Stimulated activated CD8-positive, alpha-beta memory T cell treated with anti-CD3 and anti-CD28 coated beads, Interleukin-4, amount 100 ng/mL, for 4 hours (primary cell): ENCODE measurements at places on chromosomes 5 and 9.

DNA sequence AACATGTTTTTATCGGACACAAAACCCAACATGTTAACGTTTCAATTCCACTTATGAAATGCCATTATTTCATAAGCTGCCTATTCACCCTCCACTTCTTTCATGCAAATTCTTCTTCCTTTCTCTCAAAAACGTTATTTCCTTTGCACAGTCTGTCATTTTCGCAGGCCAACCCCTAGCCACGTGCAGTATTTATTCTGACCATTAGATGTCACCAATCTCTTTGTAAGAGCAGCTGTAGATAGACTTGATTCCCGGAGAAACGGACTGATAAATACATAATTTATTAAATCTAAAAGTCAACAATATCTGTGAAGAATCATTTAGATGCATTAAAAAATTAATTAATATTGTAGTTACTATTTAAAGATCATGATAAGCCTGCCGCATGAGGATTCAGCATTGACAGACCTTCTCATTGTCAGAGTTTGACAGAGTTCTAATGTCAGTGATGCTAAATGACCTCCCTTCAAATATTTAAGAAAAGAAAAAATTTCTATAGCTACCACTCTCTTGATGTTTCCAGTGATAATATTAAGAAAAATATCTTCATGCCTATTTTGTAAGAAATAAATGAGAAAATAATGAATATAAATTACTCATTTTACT is 933.6 kb downstream of the CDH12 start:
- DNase-seq = no peak

DNA sequence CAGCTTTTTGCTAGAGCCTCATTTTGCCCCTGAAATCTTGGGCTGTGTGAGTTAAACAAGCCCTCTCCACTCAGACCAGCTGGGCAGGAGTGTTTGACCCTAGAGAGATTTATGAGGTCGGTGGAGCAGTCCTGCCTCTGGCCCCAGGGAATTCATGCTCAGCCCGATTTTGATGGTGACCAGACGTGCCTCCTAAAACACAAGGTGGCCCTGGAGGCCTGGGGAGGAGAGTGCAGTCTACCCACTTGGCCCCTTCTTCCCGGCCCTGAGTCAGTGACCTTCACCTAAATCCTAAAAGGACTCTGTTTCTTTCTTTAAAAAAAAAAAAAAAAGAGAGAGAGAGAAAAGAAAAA is 86.6 kb upstream of the SAP30L start:
- DNase-seq = no peak

GRCh38 chr9:79480639-79481038 is 91.1 kb upstream of the TLE4 start:
- DNase-seq = no peak

GRCh38 chr9:132937463-132937901 is 6.9 kb downstream of the TSC1 start:
- no peak for DNase-seq

DNA sequence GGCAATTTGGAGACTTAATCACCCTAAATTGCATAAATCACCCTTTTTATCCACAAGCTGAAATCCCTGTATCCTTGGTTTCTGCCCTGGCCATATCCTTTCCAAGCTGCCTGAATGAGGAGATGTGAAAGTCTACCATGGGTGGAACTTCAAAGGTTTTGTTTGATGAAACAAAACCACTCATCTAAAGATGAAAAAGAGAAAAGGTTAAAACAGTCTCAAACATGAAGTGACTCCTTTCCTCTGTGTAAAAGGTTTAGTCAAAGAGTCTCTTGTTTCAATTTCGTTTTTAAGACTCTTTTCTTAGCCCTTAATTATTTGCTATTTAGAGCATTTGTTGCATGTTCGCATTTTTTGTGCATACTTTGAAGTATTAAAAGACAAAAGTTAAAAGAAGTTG is 11.2 kb downstream of the SLC45A2 start:
- DNase-seq = no peak

DNA sequence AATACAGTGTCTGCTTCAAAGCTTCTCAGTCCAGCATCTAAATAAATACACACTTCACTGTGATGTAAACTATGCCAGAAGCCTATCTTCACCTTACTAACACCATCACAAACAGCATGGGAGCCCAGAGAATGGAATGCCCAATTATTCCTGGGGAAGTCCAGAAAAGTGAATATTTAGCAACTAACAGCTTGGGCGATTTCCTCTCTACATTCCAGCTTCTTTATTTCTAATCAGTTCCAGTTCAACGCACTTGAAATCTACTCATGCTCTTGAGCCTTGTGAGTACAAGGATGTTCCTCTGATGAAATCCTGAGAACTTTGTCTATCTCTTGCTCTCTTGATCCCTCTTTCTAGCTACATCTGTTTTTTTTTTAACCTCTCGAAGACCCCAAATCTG is 100.4 kb upstream of the C9orf72 start:
- no peak for DNase-seq

DNA sequence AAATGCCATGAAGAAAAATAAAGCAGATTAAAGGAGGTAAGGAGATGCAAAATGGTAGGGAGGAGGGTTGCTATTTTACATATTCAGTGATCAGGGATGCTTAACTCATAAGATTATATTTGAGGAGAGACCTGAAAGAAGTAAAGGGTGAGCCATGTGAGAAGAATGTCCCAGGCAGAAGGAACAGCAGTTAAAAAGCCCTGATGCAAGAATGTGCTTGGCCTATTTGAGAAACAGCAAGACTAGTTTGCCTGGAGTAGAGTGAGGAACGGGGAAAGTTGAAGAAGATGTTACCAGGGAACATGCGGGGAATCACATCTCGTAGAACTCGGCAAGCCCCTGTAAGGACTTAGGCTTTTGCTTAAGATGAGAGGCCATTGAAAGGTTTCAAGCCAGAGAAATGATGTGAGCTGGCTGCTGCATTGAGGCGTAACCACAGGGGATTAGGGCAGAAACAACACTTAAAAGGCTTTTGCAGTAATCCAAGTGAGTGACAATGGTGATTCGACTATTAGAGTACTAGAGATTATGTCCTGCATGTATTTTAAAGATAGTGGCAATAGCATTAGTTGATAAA is 198.7 kb downstream of the VPS13A start:
- no peak for DNase-seq

- DNase-seq = no peak
Measured at GRCh38 chr5:137833463-137833862, 34.2 kb upstream of the MYOT start.

DNA sequence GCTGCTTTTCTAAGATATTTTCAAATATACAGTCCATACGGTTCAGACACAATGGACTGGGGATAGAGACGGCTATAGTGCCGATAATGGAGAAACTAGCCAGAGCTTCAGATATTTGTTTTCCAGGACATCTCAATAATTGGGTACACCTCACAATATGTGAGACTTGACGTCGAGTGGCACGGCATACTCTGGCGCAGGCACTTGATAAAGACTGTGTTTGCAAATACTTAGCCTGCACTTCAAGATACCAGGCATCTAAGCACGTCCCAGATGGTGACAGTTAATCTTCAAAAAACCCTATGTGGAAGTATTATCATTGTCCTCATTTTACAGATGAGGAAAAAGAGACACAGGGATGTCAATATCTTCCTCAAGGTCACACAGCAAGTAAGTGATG is 48.5 kb downstream of the SEMA5A start:
- DNase-seq = no peak

GRCh38 chr9:97980918-97981845 is 2.0 kb upstream of the ANP32B start:
- no peak for DNase-seq

DNA sequence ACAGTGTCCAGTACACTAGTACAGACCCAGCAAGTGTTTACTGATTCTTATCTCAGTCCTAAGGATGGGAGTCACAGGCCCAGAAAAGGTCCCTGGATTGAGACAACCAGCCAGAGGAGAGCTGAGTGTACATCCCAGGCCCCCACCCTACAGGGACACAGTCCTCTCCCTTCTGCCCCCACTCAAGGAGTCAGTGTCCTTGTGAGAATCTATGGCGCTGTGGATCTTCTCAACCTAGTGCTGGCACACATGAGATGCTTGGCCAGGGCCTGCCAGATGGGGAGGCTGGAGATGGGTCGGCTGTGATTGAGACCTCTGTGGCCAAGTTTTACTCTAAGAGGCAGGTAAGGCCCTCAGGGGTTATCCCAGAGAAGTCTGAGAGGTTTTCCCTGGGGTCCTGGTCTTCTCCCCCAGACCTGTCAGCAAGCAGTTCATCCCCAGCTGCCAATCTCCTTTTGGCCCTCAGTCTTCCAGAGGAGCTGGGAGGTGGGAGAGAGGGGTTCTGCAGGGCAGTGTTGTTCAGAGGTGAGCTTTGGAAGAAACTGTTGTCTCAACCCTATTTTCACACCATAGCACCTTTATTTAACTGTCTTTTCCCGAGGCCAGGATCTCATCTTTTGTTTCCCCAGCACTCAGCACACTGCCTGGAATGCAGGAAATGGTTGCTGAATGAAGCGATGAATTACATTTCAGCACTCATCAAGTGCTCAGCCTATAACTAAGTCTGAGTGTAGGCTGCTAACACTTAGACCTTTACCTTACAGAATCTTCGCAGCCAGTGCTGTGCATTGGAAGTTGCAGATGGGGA is 3.2 kb upstream of the NSD1 start:
- DNase-seq = no peak

- no peak for DNase-seq
Measured at GRCh38 chr5:37015795-37016666, 139.5 kb downstream of the NIPBL start.

- no peak for DNase-seq
Measured at GRCh38 chr5:59190746-59191145, 607.9 kb downstream of the RAB3C start.

DNA sequence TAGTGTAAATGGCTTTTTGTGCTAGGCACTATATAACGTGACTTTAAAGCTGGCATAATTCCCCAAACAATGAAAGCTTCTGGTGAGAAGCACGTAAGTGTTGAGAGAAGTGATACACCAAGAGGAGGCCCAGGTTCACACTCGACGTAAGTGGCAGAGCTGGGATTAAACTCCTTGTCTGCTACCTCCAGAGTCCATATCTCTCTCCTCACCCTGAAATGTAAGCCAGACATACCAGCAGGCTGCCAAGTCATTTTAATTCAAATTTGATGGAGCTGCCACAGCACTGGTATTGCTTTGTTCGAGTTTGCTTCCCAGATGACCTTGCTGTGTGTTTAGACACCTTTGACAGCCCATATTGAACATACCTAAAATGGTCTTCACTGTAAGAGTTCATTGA is 319.7 kb downstream of the GLIS3 start:
- no peak for DNase-seq

GRCh38 chr9:135299651-135300345 is 179.8 kb upstream of the PPP1R26 start:
- no peak for DNase-seq

GRCh38 chr5:171351536-171352073 is 36.0 kb upstream of the NPM1 start:
- DNase-seq = no peak

DNA sequence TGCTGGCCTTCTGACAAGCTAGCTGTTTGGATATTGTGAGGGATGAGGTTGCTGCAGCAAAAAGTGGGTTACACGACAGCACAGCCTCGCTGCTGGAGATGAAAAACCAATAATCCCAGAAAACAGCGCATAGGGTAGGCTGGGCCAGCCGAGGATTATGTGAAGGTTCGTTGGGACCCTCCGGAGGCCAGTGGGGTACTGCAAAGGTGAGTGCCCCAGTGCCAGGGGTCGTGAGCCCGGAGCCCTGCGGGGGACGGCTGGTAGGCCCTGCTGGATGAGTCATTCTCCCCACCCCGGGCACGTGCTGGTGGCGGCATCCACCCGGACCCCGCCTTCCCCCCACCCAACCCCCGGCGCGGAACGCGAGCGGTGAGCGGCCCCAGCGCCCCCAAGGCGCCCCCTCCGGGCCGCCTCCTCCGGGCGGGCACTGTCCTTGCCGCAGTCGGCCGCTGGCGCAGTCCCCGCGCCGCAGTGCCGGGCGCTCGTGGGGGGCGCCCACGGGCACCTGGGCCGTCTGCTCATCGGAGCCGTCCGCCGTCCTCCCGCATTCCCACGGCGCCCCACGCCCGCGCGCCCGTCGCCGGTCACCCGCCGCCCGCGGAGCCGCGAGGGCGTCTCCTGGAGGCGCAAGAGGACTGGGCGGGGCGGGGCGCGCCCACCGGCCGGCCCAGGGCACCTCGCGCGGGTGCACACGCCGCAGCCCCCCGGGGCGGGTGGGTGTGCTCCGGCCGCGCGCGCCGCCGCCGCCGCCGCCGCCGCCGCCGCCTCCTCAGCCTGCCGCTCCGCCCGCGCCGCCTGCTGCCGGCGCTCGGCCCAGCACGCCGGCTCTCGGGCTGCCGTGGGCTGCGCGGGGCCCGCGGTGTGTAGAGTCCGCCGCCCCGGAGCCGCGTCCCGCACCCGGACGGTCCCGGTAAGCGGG is at the start of gene PHF24:
PHF24 (plus strand) TSS at position 794 of the 919 bp plus-strand sequence. CDS start 13,014 bp downstream, outside the sequence.
- peak; percentile 10 for DNase-seq

- no peak for DNase-seq
Measured at GRCh38 chr5:127754259-127754658, 51.1 kb downstream of the CCDC192 start.

- no peak for DNase-seq
Measured at GRCh38 chr9:16974436-16974835, 104.0 kb upstream of the BNC2 start.

DNA sequence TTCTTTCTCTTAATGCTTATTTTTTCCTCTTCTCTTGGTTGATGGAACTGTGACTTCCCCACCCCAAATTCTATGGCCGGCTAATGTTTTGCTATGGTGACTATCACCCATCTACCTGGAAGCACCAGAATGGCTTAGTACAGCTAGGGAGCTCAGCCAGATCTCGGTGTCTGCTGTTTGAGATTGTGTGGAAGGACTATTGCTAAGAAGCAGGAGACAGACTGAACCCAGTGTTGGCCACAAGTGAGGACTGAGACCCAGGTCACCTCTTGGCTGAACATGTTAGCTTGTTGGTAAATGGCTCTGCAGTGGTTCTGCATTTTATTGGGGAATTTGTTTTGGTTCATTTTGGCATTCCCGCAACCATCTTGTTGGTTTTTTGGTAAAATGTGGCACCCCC is 2.7 kb downstream of the PRRC2B start:
- DNase-seq = no peak

GRCh38 chr5:1484730-1485578 is 38.8 kb downstream of the LPCAT1 start:
- no peak for DNase-seq

GRCh38 chr9:20962536-20963225 is 68.8 kb downstream of the HACD4 start:
- DNase-seq = no peak

GRCh38 chr5:181008136-181008535 is 19.5 kb downstream of the BTNL3 start:
- no peak for DNase-seq

GRCh38 chr9:122346478-122347347 is 24.1 kb upstream of the PTGS1 start:
- DNase-seq = no peak

DNA sequence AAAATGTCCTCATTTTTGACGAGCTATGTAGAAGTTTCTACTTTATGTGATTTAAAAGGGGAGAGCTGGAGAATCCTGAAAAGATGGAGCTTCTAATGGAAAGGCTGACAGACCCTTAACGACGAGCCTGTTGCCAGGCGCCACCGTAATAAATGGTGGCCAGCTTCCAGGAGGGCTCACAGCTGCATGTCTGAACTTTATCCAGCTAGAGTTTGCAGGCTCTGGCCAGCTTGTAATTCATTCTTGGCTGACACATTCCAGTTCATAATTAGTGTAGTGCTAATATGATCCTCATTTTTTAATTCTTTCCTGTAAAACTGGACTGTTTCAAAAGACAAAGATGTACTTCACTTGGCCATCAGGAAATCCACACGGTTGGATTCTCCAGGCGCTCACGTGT is 246.7 kb downstream of the GAS1 start:
- no peak for DNase-seq
